Activated naive CD8-positive, alpha-beta T cell treated with anti-CD3 and anti-CD28 coated beads for 36 hours (primary cell): ENCODE measurements at places on chromosomes 5 and 9.

DNA sequence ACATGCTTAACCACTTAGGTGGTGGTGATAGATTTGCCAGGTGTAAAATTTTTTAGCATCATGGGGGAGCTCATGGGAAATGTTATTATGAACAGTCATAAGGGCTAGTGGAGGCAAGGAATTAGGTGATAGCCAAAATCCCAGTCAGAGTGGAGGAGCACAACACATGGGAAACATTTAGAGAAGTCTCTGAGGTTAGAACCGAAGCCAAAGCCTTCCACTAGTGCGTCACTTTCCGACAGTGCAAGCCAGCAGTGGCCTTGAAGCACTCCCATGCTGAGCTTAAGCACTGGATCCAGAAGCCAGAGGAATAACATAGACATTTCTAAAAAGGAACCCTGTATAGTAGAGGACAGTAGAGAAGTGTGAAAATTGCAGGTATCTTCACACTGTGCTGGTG lies 101.5 kb upstream of the SNX2 start:
- DNase-seq, result no peak

- DNase-seq, result no peak
Measured at GRCh38 chr9:115691693-115692092, 461.9 kb upstream of the PAPPA start.

- no peak for DNase-seq
Measured at GRCh38 chr5:75482482-75482881, 28.9 kb downstream of the CERT1 start.

- DNase-seq, result no peak
Measured at GRCh38 chr9:118928722-118929121, 440.5 kb downstream of the BRINP1 start.

GRCh38 chr5:40660751-40661150 lies 19.0 kb upstream of the PTGER4 start:
- DNase-seq, result no peak

DNA sequence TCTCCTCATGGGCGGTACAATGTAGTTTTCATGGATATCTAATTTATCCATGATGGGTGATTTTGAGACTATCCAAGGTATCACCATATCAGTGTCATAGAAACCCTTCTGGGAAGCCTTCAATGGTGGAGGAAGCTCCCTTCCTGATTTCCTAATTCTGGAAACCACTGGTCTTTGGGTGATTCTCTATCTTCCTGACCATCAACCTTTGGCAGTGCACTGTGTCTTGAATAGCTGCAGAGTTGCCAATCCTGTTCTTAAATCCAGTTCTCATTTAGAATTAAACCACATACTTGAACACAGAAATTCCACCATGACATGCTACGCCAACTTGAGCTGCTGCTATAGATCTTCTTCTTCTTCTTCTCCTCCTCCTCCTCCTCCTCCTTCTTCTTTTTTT lies 161.7 kb upstream of the KLF9 start:
- DNase-seq, result no peak

DNA sequence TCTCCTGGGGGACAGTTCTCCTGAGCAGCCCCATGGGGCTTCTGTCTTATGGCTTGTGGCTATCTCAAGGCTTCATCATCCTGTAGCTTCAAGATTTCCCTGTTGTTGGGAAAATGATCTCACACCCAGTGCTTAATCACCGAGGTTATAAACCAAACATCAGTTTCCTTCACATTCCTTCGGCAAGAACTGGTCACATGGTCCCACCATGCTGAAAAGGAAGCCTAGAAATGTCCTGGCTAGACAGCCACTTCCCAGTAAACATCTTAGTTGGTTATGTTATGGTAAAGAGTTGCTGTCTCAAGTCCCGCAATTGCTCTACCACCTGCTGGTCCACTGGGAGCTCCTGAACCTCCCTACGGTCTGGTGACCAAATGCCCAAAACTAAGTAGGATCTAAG lies 66.0 kb downstream of the RAB3C start:
- DNase-seq, result no peak

GRCh38 chr9:19239955-19240354 lies 9.5 kb downstream of the DENND4C start:
- DNase-seq, result no peak

- DNase-seq, result no peak
Measured at GRCh38 chr9:77826621-77827020, 178.5 kb upstream of the GNA14 start.

DNA sequence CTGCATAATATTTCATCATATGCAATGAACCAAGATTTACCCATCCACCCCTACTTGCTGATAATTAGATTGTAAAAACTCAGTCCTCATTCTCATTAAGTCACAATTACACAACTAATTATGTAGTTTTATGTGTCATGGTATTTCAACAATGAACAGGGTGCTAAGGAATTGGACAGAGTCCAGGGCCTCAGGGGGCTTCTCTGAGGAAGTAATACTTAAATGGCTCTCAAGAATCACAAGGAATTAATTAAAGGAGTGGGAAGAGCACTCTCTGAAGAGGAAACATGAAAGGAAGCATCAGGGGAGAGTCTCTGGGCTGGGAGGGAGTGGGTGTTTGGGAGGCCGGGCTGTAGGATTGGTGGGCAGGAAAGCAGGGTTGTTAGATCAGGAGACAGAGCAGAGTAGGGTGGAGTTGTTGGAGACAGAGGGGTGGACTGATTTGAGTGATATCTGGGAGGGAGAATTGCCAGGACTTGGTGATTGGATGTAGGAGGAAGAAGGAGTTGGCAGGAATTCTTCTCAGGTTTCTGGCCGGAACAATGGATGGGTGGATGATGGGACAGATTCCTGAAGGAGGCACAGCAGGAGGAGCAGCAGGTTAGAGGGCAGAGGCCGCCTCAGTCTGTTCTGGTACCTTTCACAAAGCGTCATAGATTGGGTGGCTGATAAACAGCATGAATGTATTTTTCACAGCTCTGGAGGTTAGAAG lies 23.0 kb upstream of the NSG2 start:
- DNase-seq, result no peak

- no peak for DNase-seq
Measured at GRCh38 chr9:87381746-87382145, 115.9 kb upstream of the DAPK1 start.

DNA sequence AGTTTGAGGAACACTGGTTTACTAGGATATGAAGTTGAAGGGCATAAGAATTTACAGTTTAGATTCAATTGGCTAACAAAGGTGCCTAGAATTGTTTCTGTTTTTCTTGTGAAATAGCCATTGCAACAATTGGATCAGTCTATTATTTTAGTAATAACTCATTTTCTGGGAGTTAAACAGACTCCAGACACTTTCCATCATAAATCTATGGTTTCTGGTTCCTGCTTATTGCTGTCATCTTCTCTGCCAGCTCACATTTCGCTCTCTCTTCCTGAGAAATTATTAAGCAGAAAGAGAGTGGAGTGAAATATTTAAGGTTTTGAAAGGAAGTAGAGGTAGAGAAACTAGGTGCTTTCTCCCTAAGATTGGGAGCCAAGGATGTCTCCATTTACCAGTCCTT lies 165.1 kb upstream of the PRR16 start:
- DNase-seq, result no peak

- no peak for DNase-seq
Measured at GRCh38 chr5:170021506-170021905, 41.2 kb upstream of the INSYN2B start.

DNA sequence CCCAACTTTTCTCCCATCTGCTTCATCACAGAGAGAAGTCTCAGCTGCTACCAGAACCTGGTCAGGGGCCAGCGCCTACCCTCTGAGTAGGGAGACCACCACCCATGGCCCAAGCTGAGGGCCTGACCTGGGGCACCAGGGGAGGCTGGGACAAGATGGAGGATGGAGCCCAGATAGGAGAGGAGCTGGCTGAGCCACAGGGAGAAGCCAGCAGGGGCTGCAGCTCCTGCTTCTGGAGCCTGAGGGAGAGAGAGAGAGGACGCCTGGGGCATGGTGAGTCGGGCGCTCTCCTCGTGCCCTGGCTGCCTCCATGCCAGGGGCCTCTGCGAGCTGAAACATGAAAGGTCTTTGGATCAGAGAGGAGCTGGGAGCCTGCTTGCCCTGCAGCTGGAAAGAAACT lies 1.4 kb upstream of the FOXI1 start:
- no peak for DNase-seq
